CD4-positive, alpha-beta T cell treated with Interleukin-17A for 4 hours (primary cell): ENCODE measurements at places on chromosomes 6 and 20.

DNA sequence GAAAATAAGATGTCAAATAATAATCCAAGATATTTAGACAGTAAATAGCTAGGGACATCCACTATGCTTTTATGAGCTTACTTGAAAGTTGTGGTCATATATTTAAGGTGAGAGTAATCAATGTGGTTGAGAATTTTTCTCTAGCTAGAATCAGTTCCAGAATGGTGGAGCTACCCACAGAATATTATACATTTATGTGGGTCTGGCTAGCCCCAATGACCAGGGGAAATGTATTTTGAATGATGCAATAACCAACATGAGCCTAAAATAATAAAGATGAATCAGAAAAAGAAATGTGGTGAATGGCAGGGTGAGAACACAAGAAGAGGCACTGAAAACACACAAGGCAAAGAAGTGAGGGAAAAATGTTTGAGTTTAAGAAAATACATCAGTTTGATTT lies 325.7 kb downstream of the TBC1D32 start:
- no peak for DNase-seq

GRCh38 chr20:14127514-14128223 lies 132.4 kb downstream of the MACROD2 start:
- no peak for DNase-seq

GRCh38 chr6:63371104-63371715 lies 51.4 kb upstream of the LGSN start:
- DNase-seq, result no peak

- DNase-seq, result no peak
These were observed 26.7 kb downstream of the HCK start for GRCh38 chr20:32078791-32079190.

GRCh38 chr6:144753023-144753705 lies 468.0 kb downstream of the UTRN start:
- DNase-seq, result no peak

- DNase-seq, result no peak
These were observed 256.5 kb downstream of the TRDN start for GRCh38 chr6:123380257-123380656.

DNA sequence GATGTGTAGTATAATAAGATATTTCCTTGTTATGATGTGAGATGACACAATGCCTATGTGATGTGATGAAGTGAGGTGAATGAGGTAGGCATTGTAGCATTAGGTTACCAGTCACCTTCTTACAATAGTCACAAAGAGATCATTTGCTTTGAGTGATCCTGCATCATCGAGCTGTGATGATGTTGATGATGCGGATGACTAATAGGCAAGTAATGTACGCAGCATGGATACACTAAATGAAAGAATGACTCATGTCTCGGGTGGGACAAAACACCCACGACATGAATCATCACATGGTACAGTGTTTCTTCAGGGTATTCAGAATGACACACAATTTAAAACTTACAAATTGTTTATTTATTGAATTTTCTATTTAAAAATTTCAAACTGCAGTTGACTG lies 806.3 kb upstream of the GJE1 start:
- DNase-seq, result peak; percentile 23

DNA sequence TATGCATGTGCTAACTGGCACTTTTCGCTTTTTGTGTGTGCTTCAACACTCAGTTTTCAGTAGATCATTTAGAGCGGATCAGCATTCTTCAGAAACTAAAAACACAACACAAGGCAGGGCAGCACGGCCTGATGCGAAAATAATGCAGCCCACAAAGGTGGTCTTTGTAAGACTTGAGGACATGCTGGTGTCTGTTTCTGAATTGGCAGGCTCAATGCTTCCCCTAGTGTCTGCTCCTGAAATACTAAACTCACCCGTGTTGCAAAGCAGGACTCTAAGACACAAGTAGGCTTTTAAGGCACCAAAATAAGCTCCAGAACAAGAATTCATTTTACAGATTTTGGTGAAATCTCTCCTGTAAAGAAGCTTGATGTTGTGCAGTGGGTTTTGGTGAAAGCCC lies 676.5 kb downstream of the TENT5A start:
- DNase-seq, result no peak

DNA sequence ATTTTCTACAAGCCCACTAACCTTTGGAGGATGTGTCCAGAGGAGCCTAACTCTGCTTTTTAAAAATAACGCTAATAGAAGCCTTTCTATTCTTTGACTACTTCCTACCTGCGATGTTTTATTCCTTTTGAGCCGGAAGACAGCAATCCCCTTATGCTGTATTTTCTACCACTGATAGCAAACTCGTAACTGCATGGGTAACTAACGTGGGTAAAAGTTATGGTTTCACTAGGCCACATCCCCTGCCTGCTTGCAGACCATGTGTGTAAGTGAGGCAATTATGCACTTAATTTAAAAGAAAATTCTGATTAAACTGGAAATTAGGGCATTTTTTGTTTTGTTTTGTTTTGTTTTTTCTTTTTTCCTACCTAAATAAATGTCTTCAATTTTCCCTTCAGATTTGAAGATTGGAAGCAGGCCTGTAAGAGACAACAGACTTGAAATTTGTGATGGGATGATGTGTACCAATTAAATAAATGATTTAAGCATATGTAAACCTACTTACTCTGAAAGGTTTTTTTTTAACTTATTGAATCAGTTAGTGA lies 931 bp downstream of the UFL1 start:
- peak; percentile 32 for DNase-seq

GRCh38 chr6:33695451-33695887 lies 16.0 kb downstream of the UQCC2 start:
- no peak for DNase-seq

GRCh38 chr6:84892671-84893070 lies 128.3 kb upstream of the TBX18 start:
- DNase-seq, result no peak

- DNase-seq, result no peak
These were observed 53.4 kb downstream of the PTCHD4 start for GRCh38 chr6:48057601-48058000.

DNA sequence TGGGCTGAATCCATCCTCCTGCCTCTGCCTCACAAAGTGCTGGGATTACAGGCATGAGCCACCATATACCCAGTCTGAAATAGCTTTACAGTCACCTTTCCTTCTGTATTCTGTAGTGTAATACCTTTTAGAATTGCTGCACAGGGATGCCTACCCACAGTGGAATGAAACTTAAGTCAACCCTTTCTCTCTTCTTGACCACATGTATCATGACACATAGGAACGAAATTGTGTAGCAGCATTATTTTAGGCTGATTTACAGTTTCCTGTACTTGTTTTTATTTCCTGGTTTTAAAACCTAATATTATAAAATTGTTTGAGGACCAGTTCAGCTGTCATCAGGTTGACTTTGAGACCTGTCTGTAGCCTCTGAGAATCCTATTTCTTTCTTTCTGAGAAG lies 297.8 kb downstream of the ZFAND3 start:
- DNase-seq, result no peak

DNA sequence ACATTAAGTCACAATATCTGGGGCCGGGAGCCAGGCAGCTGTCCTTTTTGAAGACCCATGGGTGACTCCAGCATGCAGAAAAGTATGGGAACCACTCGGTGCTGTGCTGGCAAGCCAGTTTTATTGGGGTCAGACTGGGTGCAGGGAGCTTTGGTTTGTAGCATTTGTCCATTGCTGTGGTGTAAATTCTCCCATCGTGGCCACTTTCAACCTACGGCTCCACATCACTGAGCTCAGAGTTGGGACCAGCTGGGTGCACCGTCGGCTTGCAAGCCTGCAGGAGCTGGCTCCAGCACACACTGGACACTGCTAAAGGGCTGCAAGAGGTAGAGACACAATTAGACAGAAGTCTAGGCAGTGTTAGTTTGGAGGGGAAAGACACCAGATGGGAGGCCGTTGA lies 66.9 kb downstream of the SYNJ2 start:
- no peak for DNase-seq

- no peak for DNase-seq
These were observed 2.4 kb upstream of the KHDC1L start for GRCh38 chr6:73227606-73228255.

DNA sequence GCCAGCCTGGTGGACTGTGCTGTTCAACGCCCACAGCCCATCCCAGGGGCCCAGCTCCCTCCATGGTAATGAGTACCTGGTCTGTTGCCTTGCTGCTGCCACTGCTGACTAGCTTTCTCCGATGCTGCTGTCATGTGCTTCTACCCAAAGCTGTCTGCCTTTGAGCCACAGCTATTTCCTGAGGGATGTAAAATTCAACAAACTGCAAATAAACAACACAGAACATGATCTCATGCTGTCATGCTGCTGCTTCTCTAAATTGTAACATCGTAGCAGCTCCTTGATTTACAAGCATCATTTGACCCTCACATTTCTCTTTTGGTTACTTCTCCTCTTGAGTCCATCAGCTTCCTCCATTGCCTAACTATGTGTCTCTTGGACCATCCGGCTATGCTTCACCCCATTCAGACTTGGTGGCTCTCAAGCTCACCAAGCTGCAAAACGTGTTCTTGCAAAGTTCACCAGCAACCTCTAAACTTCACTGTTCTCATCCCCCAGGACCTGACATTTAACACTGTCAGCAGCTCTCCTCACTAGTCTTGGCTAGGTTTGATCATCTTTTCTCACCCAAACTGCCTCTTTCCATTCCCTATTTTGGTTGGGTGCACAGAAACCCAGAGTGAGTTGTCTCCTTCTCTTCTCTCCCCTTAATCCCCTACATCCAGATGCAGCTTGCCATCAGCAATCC lies 54.6 kb downstream of the FYN start:
- peak; percentile 47 for DNase-seq

DNA sequence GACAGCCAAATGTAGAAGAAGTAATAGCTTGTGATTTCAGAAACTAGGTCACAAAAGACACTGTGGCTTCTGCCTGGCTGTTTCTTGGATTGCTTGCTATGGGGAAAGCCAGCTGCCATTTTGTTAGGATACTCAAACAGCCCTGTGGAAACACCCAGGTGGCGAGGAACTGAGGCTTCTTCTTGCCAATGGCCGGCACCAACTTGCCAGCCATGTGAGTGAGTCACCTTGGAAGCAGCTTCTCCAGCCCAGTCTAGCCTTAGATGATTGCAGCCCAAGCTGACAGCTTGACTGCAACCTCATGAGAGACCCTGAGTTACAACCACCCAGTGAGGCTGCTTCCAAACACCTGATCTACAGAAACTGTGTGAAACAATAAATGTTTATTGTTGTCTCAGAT lies 11.9 kb upstream of the KIAA1755 start:
- DNase-seq, result no peak

DNA sequence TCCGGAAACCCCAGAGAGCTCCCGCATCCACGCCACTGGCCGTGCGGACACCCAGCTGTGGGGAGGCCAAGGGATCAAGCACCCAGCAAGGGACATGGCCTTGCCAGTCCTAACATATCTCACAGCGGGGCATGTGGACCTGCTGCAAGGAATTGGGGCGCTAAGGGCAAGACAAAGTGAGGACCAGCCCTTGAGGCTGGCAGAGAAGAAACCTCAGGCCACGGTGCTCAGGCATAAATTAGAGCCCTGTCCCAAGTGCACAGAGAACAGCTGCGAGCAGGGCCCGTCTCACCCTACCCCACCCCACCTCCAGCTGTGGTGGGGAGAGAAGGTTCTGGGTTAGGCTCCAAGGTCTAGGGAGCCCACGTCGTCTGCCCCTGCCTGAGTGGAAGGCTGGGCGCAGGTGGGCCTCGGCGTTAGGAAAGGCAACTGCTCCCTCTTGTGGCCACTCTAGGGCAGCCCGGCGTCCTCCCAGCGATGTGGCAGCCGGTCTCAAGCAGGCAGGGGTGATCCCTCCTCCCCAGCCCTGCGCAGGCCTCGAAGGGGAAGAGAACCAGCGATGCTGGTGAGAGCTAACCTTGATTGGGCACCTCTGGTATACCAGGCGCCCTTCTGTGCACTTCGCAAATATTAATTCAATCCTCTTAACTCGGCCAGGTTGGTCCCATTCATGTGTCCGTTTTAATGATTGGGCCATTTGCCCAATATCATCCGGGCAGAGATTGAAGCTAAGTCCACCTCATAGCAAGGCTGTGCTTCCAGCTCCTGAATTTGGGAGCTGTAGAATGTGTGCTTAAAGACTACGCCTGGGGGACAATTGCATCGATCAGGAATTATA lies 235.8 kb downstream of the NFATC2 start:
- DNase-seq, result peak; percentile 74

GRCh38 chr6:1885576-1886011 lies 275.9 kb downstream of the FOXC1 start:
- DNase-seq, result no peak

GRCh38 chr20:431012-431904 lies 23.2 kb downstream of the RBCK1 start:
- peak; percentile 50 for DNase-seq

DNA sequence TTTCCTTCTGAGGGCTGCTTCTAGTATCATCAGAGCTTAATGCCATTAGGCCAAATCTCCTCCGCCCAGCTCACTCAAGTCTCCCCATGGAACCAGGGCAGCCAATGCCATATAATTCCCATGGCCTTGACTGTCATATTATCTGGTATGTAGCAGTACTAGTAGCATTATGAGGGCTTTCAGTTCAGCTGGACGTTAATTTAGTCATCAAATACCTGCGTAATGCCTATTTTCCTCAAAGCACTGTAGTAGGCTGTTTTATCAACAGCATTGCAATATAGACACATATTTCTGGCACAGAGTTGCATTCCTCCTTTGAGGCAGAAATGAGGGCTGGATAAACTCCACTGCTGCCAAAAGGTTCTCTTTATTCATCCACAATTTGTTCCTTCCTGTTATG lies 1.7 kb downstream of the KCTD20 start:
- DNase-seq, result no peak

GRCh38 chr20:62461834-62462233 lies 14.0 kb downstream of the GATA5 start:
- no peak for DNase-seq

- DNase-seq, result no peak
These were observed 142.3 kb downstream of the TFAP2A start for GRCh38 chr6:10272591-10272990.

GRCh38 chr6:168043848-168044415 lies 35.1 kb downstream of the FRMD1 start:
- no peak for DNase-seq

- no peak for DNase-seq
These were observed 81.4 kb downstream of the CARMIL1 start for GRCh38 chr6:25360621-25361020.

GRCh38 chr6:41042226-41043055 lies at the start of gene TSPO2:
TSPO2 (plus strand) TSS chr6:41042467; CDS start chr6:41042986, 519 bp downstream.
- no peak for DNase-seq

GRCh38 chr6:42259841-42260395 lies 42.3 kb upstream of the MRPS10 start:
- DNase-seq, result no peak

DNA sequence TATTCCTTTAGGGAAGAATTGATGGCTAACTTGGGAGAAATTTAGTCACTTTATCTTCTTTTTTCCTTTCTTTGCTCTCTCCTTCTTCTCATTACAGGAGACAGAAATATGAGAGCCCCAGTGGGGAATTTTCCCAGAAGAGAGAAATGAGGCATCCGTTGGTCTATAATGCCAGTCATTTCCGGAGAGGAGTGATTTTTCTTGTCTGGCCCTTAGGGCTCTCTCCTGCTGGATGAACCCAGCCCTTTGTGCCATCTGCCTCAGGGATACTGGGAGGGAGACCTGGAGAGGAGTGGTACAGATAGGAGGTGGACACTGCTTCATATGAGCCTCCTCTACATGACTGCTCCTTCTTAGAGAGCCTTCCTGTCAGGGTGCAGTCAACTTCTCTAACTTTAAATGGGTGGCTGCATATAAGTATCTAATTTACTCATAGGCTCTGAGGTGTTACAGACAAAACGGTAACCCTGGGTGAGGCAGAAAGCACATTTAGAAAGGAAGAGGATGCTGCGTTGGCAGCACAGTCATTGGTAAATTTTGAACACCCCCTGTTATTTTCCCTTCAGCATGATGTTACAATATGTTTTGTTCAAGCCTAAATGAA lies 21.9 kb downstream of the RIMS1 start:
- no peak for DNase-seq
